NCI-H510A (cell line): ENCODE measurements at places on chromosomes 6 and 20.

DNA sequence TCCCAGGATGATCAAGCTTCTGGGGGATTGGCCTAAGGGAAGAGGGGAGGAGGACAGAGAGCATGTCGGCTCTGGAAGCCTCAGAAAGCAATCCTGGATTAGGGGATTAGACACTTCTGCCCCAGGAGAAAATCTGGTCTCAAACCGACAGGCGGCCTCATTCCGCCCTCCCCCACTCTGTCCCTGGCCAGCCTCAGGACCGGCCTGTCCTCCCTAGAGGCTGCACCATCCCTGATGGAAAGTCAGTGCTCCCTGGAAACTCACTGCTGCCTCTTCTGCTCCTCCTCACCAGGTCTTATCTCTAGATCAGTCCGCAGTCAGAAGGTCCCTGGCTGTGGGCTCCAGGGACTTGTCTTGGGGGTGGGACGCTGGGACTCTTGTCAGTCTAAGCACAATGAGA, 905 bp upstream of the SLC12A5 start:
- no peak for DNase-seq

DNA sequence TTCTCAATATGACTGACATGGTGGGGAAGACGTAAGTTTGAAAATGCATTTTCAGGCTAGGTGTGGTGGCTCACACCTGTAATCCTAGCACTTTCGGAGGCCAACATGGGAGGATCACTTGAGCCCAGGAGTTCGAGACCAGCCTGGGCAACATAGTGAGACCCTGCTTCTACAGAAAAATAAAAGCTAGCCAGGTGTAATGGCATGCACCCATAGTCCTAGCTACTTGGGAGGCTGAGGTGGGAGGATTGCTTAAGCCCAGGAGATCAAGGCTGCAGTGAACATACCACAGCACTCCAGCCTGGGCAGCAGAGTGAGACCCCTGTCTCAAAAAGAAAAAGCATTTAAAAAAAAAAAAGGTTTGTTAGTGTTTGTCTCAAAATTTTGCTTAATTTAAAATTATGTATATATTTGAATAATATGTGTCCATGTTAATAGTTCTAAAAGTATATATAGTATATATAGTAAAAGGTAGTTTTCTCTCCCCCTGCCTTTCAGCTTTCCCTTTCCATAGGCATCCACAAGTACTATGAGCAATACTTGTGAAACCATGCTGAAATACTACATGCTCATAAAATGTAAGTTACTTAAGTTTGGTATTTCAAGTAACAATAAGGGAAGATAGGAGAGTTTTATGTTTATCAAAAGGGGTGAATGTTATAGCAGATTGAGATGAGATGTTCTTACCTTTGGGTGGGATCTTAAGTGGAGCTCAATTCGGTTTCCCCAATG, 15.1 kb downstream of the PTPRA start:
- no peak for DNase-seq

DNA sequence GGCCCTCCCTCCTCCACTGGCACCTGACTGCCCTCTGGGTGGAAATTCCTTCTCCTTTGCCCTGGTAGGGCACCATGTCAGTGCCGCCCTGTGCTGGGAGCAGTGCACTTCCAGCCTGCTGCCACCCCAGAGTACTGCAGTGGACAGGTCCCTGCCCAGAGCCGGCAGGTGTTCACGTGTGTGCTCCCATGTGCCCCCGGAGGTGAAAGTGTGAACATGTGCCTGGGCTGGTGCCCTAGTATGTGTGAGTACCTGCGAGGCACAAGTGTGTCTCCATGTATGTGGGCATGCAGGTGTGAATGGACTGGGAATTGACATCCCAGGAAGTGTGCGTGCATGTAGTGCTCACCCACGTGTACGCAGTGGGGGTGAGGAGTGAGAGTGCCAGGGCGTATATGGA, 29.4 kb downstream of the SDCBP2 start:
- DNase-seq: peak; percentile 46

GRCh38 chr6:3987053-3987452, 91.9 kb downstream of the FAM217A start:
- no peak for DNase-seq

GRCh38 chr6:156161471-156161870, 615.7 kb upstream of the ARID1B start:
- DNase-seq: no peak

GRCh38 chr6:93210908-93211307, 208.5 kb downstream of the EPHA7 start:
- no peak for DNase-seq

DNA sequence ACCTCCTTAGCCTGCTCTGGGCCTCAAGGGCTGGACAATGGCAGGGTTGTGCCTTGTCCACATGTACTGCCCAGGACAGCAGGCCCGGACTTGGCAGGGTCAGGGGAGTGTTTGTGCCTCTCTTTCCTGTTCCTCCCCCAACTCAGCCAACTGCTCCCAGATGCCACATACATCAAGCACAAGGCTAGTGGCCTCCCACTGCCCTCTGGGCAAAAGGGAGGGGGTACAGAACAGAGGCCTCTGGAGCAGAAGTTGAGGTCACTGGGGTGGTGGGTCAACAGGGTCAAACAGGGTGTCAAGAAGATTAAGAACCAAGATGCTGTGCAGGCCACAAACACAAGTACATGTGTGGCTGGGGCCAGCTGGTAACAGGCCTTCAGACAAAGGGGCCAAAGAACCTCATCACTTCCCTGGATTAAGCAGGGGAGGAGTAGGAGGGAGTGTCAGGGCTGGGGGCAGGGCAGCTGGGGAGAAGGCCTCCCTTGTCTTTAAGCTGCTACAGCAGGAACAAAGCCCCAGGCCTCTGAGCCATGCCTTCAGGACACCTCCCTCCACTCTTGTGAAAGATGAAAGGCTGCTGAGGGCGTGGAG, 36.0 kb downstream of the KCNK5 start:
- DNase-seq: no peak

DNA sequence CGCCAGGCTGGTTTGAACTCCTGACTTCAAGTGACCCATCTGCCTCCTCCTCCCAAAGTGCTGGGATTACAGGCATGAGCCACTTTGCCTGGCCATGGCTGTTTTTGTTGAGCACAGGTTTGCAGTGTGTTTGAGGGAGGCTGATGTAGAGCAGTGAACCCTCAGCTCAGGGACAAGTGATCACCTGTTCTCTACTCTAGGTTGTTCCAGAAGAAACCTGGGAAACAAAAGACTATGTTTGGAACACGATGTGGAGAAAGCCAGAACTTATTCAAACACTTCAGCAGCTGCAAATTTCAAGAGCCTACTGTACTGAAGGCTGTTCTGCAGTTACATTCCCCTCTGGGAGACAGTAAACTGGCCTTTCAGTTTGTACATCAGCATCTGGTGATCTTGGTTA, 4.7 kb downstream of the TULP1 start:
- DNase-seq: peak; percentile 47

- no peak for DNase-seq
Observed at GRCh38 chr20:112396-112795, 24.9 kb downstream of the DEFB125 start.

GRCh38 chr6:41277605-41278004, 8.9 kb downstream of the TREM1 start:
- no peak for DNase-seq

GRCh38 chr6:2733324-2733723, 17.4 kb downstream of the MYLK4 start:
- DNase-seq: no peak

GRCh38 chr20:43960231-43960630, 45.6 kb downstream of the TOX2 start:
- DNase-seq: no peak

DNA sequence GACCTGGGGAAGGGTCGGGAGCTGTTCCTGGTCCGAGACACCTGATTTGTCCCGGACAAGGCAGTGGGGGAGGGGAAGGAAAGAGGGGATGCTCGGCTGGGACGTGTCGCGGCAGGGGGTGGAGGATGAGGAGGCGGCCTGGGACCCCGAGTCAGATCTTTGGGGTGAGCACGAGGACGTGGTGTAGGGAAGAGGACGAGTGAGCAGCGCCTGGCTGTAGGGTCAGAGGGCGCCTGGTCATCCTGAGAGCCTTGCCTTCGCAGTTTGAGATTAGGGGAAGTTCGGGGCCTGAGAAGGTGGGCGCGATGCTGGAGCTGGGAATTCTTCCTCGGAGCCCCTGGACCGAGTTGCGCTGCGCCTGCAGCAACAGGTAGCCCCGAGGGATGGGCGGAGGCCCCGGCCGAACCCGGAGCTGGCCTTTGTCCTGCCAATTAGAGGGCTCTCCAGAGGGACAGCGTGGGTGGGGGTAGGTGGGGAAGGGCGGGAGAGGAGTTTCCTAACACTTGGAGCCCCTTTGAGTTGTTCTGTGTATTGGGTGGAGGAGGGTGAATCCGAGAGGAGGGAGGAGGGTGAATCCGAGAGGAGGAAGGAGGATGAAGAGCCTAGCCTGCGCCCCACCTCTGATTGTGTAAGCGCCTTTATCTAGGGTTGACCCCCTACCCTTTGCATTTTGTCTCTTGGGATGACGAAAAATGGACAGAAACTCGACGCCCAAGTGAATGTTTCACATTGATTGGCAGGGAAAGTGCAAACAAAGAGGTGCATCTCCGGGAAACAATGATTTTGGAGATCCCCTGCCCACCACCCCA, 72.0 kb downstream of the SOX4 start:
- DNase-seq: no peak

- peak; percentile 52 for DNase-seq
Observed at GRCh38 chr20:44552950-44553908, 29.1 kb upstream of the PKIG start.

- no peak for DNase-seq
Observed at GRCh38 chr6:26032340-26033084, 54.7 kb upstream of the HFE start.

GRCh38 chr6:132789396-132789776, 9.1 kb downstream of the SLC18B1 start:
- DNase-seq: no peak

DNA sequence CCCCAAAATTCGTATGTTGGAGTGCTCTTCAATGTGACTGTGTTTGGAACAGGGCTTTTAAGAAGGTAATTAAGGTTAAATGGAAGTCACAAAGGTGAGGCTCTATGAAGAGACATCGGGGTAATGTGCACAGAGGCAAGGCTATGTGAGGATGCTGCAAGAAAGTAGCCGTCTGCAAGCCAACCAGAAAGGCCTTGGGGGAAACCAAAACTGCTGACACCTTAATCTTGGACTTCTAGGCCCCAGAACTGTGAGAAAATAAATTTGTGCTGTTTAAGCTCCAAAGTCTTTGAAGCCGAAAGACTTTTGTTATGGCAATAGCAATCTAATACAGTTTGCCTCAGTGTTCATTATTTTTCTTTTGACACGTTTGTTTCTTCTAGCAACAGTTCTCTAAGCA, 2.4 kb upstream of the IRAK1BP1 start:
- no peak for DNase-seq

- DNase-seq: no peak
Observed at GRCh38 chr6:30483677-30484279, 5.5 kb upstream of the HLA-E start.

DNA sequence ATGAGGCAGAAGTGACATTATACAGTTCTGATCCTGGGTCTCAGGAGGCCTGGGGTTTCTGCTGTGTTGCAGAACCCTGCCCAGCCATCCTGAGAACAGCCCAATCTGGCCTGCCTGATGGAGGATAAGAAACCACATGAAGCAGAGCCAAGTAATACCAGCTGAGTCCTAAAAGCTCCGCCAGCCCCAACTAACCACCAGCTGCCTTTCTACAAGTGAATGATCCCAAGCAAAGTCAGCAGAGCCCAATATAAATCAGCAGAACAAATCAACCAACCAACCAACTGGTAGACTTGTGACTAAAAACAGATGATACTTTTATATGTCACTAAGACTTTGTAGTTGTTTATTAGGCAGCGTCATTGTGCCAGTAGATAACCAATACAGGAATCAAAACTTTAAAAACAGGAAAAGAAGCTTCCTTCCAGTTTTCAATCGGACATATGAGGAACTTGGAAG, 52.1 kb downstream of the SNX5 start:
- DNase-seq: no peak

- DNase-seq: no peak
Observed at GRCh38 chr6:75076009-75076408, 129.8 kb downstream of the COL12A1 start.

- DNase-seq: no peak
Observed at GRCh38 chr6:138999949-139000725, 12.1 kb upstream of the REPS1 start.

- DNase-seq: no peak
Observed at GRCh38 chr6:166415306-166415705, 32.6 kb upstream of the MPC1 start.

DNA sequence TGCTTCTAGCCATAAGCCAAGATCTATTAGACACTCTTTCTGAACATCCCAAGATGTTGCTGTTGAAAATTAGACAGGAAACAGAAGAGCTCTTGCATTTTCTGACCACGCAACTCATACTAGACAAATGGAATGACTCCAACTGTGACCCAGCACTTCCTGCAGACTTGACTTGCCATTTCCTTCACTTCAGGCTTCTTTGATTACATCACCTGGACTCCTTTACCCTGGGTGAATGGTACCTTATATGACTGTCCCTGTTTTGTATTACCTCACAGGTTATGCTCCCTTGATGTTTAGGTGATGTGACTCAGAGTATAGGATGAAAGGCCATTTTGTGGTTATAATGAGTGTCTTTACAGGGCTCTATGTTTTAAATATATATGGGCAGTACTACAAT, 236.1 kb downstream of the BMP2 start:
- DNase-seq: no peak

DNA sequence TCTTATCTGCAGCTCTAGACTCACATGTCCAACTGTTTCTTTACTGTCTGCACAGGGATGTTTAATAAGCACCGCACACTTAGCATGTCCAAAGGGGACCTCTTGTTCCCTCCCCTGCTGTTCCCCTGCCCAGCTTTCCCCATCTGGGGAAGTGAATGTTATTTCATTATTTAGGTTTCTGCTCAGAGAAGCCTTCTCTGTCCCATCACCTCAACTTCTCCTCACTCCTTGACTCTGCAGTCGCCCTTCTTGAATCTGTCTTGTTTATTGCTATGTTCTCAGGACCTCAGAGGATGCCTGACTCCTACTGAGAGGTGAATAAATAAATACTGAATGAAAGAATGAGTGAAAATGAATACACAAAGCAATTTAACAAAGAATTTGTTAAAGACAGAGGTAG, 121.0 kb downstream of the SASH1 start:
- DNase-seq: no peak

DNA sequence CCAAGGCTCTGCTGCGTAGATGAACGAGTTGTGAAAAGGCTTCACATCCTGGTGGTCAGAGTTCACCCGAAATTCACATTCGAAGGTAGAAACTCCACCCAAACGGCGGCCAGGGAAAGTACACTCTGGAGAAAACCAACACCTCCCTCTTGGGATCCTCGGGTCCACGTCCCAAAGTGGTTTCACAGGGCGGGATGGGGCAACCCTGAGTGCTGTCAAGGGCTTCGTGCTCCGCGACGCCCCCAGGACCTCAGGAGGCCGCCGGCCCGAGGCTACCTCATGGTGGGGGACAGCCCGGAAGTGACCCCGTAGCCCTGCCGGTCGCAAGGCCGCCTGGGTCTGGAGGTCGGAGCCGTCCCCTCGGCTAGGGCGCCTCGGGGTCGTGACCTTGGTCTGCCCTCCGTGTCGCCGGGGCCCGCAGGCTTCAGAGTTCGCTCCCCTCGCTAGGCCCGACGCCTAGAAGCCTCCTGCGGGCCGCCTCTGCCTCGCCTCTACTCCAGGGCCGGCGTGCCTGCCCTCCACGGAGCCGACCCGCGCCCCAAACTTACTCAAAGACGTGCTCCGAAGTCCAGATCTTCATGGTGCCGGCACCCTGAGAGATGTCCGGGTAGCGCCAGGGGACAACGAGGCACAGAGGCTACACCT, at the start of gene PRELID3B:
Gene PRELID3B (minus strand): TSS at position 636 of the 645 bp plus-strand sequence. CDS start 56 bp downstream, at position 580.
- peak; percentile 16 for DNase-seq

GRCh38 chr6:115691433-115691832, 369.3 kb downstream of the FRK start:
- DNase-seq: no peak
